Dermis microvascular lymphatic vessel endothelial cell (primary cell): ENCODE measurements at places on chromosomes 1 and 21. TPM values are rescaled to one million over a fixed set of nuclear protein-coding genes. Genes with fewer than 3 reads are reported as not detected.

Gene RPS6KA1
- 12.4 and 15.9 TPM in 2 replicates for total RNA-seq

Gene OR2T33
- total RNA-seq: not detected in 2 replicates

Gene PGBD2
- 5.9 and 7.5 TPM in 2 replicates for total RNA-seq

Gene IL10
- not detected in 2 replicates for total RNA-seq

Gene PTTG1IP
- 256 and 343 TPM in 2 replicates for total RNA-seq

Gene C1orf226
- total RNA-seq: under 0.01 and 0.13 TPM in 2 replicates

Gene LCE1E
- not detected in 2 replicates for total RNA-seq

Gene TMEM240
- total RNA-seq: 1.0 and 1.4 TPM in 2 replicates

Gene CEP350
- total RNA-seq: 33.3 and 41.5 TPM in 2 replicates

Gene SESN2
- 6.4 and 9.0 TPM in 2 replicates for total RNA-seq

Gene FCRL2
- not detected in 2 replicates for total RNA-seq

Gene VHLL
- total RNA-seq: 0.13 TPM in 2 replicates

Gene CIART
- total RNA-seq: 0.77 and 2.0 TPM in 2 replicates

Gene PTGS2
- 2.2 and 19.5 TPM in 2 replicates for total RNA-seq

Gene SERPINC1
- total RNA-seq: 0.13 TPM in 1 of 2 replicates, not detected in the other

Gene C1orf116
- total RNA-seq: not detected in 2 replicates

Gene FOXD3
- not detected in 2 replicates for total RNA-seq

Gene EDN2
- total RNA-seq: not detected in 2 replicates

Gene AVPR1B
- not detected in 2 replicates for total RNA-seq

Gene LCE6A
- total RNA-seq: not detected in 2 replicates

Gene DENND2C
- 4.0 and 6.4 TPM in 2 replicates for total RNA-seq

Gene SPATA46
- not detected in 2 replicates for total RNA-seq

Gene RBM11
- not detected in 2 replicates for total RNA-seq

Gene ACTN2
- 0.13 TPM in 1 of 2 replicates, not detected in the other for total RNA-seq

Gene LRRC38
- total RNA-seq: under 0.01 and 0.13 TPM in 2 replicates

Gene SLC9C2
- not detected in 2 replicates for total RNA-seq

Gene LCE3D
- not detected in 2 replicates for total RNA-seq

Gene ACTL8
- not detected in 2 replicates for total RNA-seq

Gene SPRR2G
- total RNA-seq: not detected in 2 replicates

Gene RTCA
- 36.7 and 37.2 TPM in 2 replicates for total RNA-seq

Gene PERM1
- not detected in 2 replicates for total RNA-seq

Gene CFHR2
- not detected in 2 replicates for total RNA-seq

Gene ITLN1
- not detected in 2 replicates for total RNA-seq

Gene CREG1
- total RNA-seq: 31.6 and 43.9 TPM in 2 replicates

Gene HHIPL2
- total RNA-seq: not detected in 2 replicates

Gene GDAP2
- total RNA-seq: 10.4 and 15.0 TPM in 2 replicates

Gene SPRR1A
- total RNA-seq: not detected in 2 replicates

Gene CNIH3
- total RNA-seq: 1.5 and 2.1 TPM in 2 replicates

Gene COL8A2
- total RNA-seq: 1.0 and 2.3 TPM in 2 replicates

Gene CLCA4
- total RNA-seq: not detected in 2 replicates

Gene IARS2
- 89.5 and 93.7 TPM in 2 replicates for total RNA-seq

Gene OPRD1
- total RNA-seq: not detected in 2 replicates

Gene TRIM46
- 1.8 and 1.9 TPM in 2 replicates for total RNA-seq

Gene DONSON
- 8.7 and 11.4 TPM in 2 replicates for total RNA-seq

Gene OR6N1
- total RNA-seq: not detected in 2 replicates

Gene CLDN19
- total RNA-seq: not detected in 2 replicates

Gene LCE1F
- total RNA-seq: not detected in 2 replicates

Gene RPTN
- total RNA-seq: not detected in 2 replicates

Gene PGLYRP3
- not detected in 2 replicates for total RNA-seq
